Lung (tissue), 17 donors: ENCODE measurements at places on chromosomes 6 and 20. TPM values are rescaled to one million over a fixed set of nuclear protein-coding genes. Genes with fewer than 3 reads are reported as not detected.

Gene ELOVL2
- total RNA-seq = 0.31 TPM

Gene LZTS3
- total RNA-seq = 18.6 TPM

Gene HCK
- 28.1 TPM for total RNA-seq

Gene ASIP
- not detected for total RNA-seq

Gene TINAG
- total RNA-seq = not detected

Gene MEP1A
- 0.09 TPM for total RNA-seq

GRCh38 chr20:22758815-22759214, 174.4 kb upstream of the FOXA2 start:
- DNase-seq = no peak
- H3K4me3 ChIP-seq = no peak overlapping the region
- no peaks in the 10 kb centered on the region for H3K4me1 ChIP-seq
- no peak overlapping the region for H3K27ac ChIP-seq
- no peaks in the 10 kb centered on the region for H3K36me3 ChIP-seq
- no peaks in the 10 kb centered on the region for H3K27me3 ChIP-seq

DNA sequence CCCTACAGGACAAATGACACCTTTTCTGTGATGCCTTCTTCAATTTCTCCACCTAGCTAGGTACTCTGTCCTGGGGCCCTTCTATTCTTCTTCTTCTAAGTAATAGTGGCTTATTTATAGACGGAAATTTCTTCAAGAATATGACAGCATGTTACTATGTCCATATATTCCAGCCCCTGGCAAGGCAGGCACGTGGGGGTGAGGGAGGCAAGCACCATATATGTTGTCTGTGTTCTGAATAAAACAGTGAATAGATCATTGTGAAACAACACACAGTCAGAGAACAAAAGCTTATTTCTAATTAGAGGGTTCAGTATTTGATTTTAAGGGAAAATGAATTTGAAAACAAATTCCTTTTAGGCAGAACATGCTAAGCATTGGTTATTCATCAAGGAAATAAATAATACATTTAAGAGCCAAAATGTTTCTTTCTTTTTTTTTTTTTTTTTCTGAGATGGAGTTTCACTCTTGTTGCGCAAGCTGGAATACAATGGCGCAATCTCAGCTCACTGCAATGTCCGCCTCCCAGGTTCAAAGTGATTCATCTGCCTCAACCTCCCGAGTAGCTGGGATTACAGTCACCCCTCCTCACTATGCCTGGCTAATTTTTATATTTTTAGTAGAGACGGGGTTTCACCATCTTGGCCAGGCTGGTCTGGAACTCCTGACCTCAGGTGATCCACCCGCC, 6.2 kb downstream of the HEBP2 start:
- no peak for DNase-seq
- H3K4me3 ChIP-seq = no peak overlapping the region
- H3K36me3 ChIP-seq = peaks cover 48% of the 10 kb centered on the region
- H3K27me3 ChIP-seq = no peaks in the 10 kb centered on the region
- H3K4me1 ChIP-seq = no peaks in the 10 kb centered on the region

GRCh38 chr20:46063151-46063550, 26.6 kb downstream of the NCOA5 start:
- peaks cover 5% of the 10 kb centered on the region for H3K4me1 ChIP-seq
- no peak for DNase-seq
- H3K27ac ChIP-seq = no peak overlapping the region
- peaks cover 64% of the 10 kb centered on the region for H3K36me3 ChIP-seq
- H3K4me3 ChIP-seq = no peak overlapping the region

DNA sequence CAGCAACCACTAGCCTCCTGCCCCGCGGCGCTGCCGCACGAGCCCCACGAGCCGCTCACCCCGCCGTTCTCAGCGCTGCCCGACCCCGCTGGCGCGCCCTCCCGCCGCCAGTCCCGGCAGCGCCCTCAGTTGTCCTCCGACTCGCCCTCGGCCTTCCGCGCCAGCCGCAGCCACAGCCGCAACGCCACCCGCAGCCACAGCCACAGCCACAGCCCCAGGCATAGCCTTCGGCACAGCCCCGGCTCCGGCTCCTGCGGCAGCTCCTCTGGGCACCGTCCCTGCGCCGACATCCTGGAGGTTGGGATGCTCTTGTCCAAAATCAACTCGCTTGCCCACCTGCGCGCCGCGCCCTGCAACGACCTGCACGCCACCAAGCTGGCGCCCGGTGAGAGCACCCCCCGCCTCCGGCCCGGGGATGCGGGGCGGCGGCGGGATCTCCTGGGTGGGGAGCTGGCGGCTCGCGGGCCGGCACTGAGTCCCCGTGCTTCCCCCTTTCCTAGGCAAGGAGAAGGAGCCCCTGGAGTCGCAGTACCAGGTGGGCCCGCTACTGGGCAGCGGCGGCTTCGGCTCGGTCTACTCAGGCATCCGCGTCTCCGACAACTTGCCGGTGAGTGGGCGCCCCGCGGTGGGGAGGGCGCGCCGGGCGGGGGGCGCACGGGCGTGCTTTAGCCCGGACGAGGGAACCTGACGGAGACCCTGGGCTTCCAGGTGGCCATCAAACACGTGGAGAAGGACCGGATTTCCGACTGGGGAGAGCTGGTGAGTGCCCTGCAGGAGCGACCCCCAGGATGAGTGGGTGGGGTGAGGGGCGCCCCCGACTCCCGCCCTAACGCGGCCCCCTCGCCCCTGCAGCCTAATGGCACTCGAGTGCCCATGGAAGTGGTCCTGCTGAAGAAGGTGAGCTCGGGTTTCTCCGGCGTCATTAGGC, 585 bp downstream of the PIM1 start:
- no peaks in the 10 kb centered on the region for H3K27me3 ChIP-seq
- H3K36me3 ChIP-seq = peaks cover 9% of the 10 kb centered on the region
- H3K4me3 ChIP-seq = peak overlapping the region; percentile 99
- H3K27ac ChIP-seq = peak overlapping the region; percentile 82
- peak; percentile 67 for DNase-seq
- H3K4me1 ChIP-seq = peaks cover 5% of the 10 kb centered on the region

GRCh38 chr20:15760001-15760621, 813.1 kb downstream of the KIF16B start:
- H3K4me3 ChIP-seq = no peak overlapping the region
- no peaks in the 10 kb centered on the region for H3K36me3 ChIP-seq
- H3K27me3 ChIP-seq = no peaks in the 10 kb centered on the region
- no peaks in the 10 kb centered on the region for H3K4me1 ChIP-seq
- no peak overlapping the region for H3K27ac ChIP-seq

DNA sequence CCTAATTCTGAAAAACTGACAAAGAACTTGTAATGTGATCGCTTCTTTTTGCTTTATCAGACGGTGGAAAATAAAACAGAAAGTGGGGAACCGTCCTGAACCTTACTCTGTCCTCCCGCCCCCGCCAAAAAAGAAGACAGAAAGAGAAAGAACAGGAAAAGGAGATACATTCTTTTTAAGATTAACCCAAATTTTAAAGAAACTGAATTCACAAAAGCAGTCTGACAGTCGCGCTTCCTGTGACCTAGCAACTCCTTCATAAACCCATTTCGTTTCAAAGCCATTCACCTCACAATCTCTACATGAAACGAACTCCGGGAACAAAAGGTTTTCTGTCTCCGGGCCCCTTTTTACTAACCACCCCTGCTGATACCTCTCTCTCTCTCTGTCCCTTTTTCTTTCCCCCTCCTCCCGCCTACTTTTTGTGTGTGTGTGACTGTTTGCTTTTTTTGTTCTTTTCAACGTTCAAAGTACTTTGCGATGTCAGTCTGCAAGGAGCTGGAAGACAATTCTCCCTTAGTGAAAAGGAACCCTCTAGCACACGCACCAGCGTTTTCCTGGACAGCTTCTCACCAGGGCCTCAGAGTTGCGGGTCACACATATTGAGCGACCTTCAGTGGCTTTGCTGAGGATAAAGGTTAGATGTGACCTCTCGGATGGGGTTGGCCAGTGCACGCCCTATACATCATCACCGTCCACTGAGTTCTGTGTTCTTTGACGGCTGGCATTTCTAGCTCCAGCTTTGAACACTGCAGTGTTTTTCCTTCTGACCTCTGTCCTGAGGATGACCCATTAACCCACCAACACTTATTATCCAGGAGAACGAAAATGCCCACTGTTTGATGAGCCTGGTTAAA, 530 bp upstream of the NEDD9 start:
- peak; percentile 88 for DNase-seq
- H3K36me3 ChIP-seq = no peaks in the 10 kb centered on the region
- H3K4me3 ChIP-seq = peak overlapping the region; percentile 22
- H3K27ac ChIP-seq = peak overlapping the region; percentile 98

- peak; percentile 66 for DNase-seq
- H3K36me3 ChIP-seq = no peaks in the 10 kb centered on the region
- H3K27ac ChIP-seq = peak overlapping the region; percentile 97
Observed at GRCh38 chr6:29887819-29888776, 54.2 kb upstream of the HLA-A start.

DNA sequence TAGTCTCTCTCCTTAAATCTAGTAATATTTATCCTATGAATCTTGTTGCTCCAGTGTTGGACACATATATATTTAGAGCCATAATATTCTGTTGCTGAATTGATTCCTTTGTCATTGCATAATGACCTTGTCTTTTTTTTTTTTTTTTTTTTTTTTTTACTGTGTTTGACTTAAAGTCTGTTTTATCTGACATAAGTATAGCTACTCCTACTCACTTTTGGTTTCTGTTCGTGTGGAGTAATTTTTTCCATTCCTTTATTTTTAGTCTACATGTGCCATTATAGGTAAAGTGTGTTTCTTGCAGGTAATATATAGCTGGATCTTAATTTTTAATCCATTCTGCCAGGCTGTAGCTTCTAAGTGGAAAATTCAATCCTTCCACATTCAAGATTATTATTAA, 166.5 kb downstream of the GMDS start:
- H3K27me3 ChIP-seq = no peaks in the 10 kb centered on the region
- H3K4me3 ChIP-seq = no peak overlapping the region
- no peak for DNase-seq
- H3K27ac ChIP-seq = no peak overlapping the region

- H3K36me3 ChIP-seq = no peaks in the 10 kb centered on the region
- H3K4me1 ChIP-seq = peaks cover 3% of the 10 kb centered on the region
- DNase-seq = no peak
- H3K27me3 ChIP-seq = no peaks in the 10 kb centered on the region
Observed at GRCh38 chr6:714100-714499, 21.2 kb upstream of the EXOC2 start.

DNA sequence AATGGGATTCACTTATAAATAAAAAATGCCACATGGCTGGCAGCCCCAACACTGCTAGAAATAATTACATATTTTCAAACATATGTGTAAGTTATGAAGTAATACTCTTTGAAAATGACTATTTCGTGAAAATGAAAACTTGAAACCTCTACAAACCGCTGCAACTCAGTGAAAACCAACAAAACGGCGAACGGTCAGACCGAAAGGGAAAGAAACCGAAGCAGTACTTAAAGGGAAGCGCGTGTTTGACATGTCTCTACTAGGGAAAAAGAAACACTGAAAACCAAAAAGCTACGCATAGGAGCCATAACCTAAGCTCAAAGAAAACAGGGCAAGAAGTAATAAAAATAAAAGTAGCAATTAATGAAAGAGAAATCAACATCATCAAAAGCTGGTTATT, 121.0 kb upstream of the GGTLC1 start:
- no peak for DNase-seq
- H3K27ac ChIP-seq = no peak overlapping the region
- no peaks in the 10 kb centered on the region for H3K36me3 ChIP-seq
- H3K4me1 ChIP-seq = no peaks in the 10 kb centered on the region
- peaks cover 2% of the 10 kb centered on the region for H3K27me3 ChIP-seq

GRCh38 chr20:14729390-14729789, 392.0 kb upstream of the FLRT3 start:
- H3K27me3 ChIP-seq = no peaks in the 10 kb centered on the region
- no peak for DNase-seq
- H3K27ac ChIP-seq = no peak overlapping the region
- H3K4me1 ChIP-seq = no peaks in the 10 kb centered on the region
- H3K36me3 ChIP-seq = no peaks in the 10 kb centered on the region

GRCh38 chr6:146955570-146955969, 248.6 kb upstream of the STXBP5 start:
- no peaks in the 10 kb centered on the region for H3K4me1 ChIP-seq
- DNase-seq = no peak
- no peaks in the 10 kb centered on the region for H3K36me3 ChIP-seq
- H3K27ac ChIP-seq = no peak overlapping the region
- no peak overlapping the region for H3K4me3 ChIP-seq

GRCh38 chr20:63332488-63333240, 28.5 kb downstream of the CHRNA4 start:
- H3K36me3 ChIP-seq = no peaks in the 10 kb centered on the region
- no peak for DNase-seq
- H3K27me3 ChIP-seq = peaks cover 9% of the 10 kb centered on the region
- H3K4me1 ChIP-seq = no peaks in the 10 kb centered on the region
- H3K27ac ChIP-seq = no peak overlapping the region
